ENCODE measurements at places on chromosomes 4 and X.

GRCh38 chr4:20883231-20883630 lies 183.0 kb downstream of the PACRGL start:
- DNase-seq = peak; percentile 50
- no peaks in the 10 kb centered on the region for H3K36me3 ChIP-seq
- H3K4me1 ChIP-seq = no peaks in the 10 kb centered on the region

- no peaks in the 10 kb centered on the region for H3K36me3 ChIP-seq
- no peak for DNase-seq
- H3K27ac ChIP-seq = no peak overlapping the region
- no peak overlapping the region for H3K4me3 ChIP-seq
- no peaks in the 10 kb centered on the region for H3K27me3 ChIP-seq
- no peaks in the 10 kb centered on the region for H3K4me1 ChIP-seq
Measured at GRCh38 chrX:148624951-148625474, 124.6 kb downstream of the AFF2 start.

- no peaks in the 10 kb centered on the region for H3K4me1 ChIP-seq
- no peak overlapping the region for H3K4me3 ChIP-seq
- no peak for DNase-seq
Measured at GRCh38 chrX:143988356-143988755, 104.5 kb downstream of the UBE2NL start.

- DNase-seq = no peak
- H3K27me3 ChIP-seq = no peaks in the 10 kb centered on the region
- H3K27ac ChIP-seq = no peak overlapping the region
- H3K4me1 ChIP-seq = no peaks in the 10 kb centered on the region
- H3K4me3 ChIP-seq = no peak overlapping the region
Measured at GRCh38 chr4:14293582-14293981, 666.1 kb upstream of the BOD1L1 start.

Data from hepatocyte (in vitro differentiated cells).